Fibroblast of villous mesenchyme (primary cell): ENCODE measurements at places on chromosomes 5 and 9. TPM values are rescaled to one million over a fixed set of nuclear protein-coding genes. Genes with fewer than 3 reads are reported as not detected.
A peak's percentile ranks its signal among the peaks of the same experiment; 100 is the strongest.

Gene CSF1R
- total RNA-seq = under 0.01 TPM in 2 replicates

DNA sequence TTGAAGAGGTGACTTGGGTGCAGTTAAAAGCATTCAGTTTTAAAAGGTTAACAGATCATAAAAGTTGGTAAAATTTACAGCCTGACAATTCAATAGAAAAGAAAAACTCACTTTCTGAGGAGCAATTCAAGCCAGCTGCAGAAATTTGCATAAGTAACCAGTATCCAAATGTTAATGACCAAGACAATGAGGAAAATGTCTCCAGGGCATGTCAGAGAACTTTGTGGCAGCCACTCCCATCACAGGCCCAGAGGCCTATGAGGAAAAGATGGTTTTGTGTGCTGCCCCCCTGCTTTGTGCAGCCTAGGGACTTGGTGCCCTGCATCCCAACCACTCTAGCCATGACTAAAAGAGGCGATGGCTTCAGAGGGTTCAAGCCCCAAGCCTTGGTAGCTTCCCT is 1406.5 kb upstream of the ACO1 start:
- no peak for DNase-seq

DNA sequence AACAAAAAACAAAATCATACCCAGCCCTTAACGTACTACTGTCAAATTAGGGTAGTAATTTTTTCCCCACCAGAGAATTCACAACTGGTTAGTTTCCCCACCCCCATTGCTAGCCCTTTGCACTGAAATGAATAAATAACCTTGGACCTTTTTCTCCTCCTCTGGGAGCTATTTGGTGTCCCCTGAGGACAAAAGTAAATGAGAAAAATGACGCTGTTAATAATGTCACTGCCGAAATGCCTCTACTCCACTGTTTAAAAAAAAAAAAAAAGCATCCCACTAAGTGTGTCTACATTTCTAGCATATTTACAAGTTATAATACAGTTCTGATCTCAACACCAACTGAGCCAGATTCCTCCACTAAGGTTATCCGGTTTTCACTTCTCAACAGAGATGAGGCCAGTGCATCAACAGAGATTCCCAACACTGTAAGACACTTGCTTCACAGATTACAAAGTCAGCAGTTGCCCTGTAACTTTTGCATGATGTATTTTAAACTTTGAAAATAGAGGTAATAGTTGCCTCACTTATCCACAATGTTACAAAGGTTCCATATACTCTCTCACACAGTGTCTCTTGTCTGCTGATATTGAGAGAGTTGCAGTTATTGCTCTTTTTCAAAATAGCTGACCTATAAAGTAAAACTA is 5.1 kb upstream of the NFIB start:
- no peak for DNase-seq

DNA sequence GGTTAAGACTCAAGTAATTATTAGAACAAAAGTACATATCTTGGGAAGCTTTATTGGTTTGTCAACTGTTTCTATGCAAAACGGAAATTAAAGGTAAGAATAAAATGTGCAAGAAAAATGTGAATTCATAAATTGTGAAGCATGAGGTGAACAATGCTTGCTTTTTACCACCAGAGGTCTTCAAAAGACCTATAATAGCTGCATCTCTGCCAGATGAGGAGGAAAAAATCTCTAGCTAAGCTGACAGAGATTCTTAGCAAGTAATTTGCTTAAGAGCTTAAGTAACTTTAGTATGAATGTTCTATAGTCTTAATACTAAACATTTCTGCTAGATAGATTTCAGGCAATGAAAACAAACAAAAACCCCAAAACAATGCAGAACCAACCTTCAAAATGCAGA is 54.1 kb downstream of the MRPS30 start:
- DNase-seq = peak; percentile 4

Gene DIRAS2
- 0.97 and 1.3 TPM in 2 replicates for total RNA-seq

DNA sequence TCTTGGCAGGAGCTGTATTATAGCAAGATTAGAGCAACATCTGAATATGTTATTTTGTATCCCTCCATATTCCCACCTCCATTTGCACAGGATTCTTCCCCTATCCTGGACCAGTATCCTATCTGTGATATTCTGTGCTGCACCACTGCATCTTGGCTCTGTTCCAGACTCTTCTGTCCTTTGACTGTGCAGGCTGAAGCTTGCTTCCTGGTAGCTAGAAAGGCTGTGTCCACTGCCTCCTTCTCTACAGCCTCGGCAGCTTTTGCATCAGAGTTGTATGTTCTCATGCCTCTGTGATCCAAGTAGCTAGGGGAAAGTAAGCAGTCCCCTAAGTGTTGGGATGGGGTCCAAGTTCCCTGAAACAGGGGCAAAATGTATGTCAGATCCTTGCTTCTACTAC is 104.1 kb downstream of the GAS1 start:
- no peak for DNase-seq

Gene TTC23L
- under 0.01 TPM in 1 of 2 replicates, not detected in the other for total RNA-seq

GRCh38 chr5:95022967-95023695 is 261.8 kb downstream of the MCTP1 start:
- peak; percentile 12 for DNase-seq

DNA sequence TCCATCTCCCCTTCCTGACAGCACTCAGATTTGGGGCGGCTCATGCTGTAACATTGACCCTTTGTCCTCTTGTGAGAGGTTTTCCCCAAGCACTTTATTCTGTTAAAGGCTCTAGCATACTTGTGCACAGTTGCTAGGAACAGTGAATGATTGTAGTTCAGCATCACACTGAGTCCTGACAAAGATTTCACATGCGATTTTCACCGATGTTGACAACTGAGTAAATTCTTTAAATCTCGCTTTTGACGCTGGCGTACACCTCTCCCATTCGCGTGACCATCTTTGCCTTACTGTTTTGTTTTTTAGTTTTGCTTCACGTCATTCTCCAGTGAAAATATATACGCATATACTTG is 780 bp downstream of the CDC37L1 start:
- peak; percentile 32 for DNase-seq

- no peak for DNase-seq
Measured at GRCh38 chr9:4618700-4619099, 43.4 kb upstream of the PLPP6 start.

GRCh38 chr9:121694600-121694999 is 43.2 kb downstream of the DAB2IP start:
- DNase-seq = no peak

Gene FAM169A
- total RNA-seq = 1.3 and 3.9 TPM in 2 replicates

Gene KCNV2
- not detected in 2 replicates for total RNA-seq

DNA sequence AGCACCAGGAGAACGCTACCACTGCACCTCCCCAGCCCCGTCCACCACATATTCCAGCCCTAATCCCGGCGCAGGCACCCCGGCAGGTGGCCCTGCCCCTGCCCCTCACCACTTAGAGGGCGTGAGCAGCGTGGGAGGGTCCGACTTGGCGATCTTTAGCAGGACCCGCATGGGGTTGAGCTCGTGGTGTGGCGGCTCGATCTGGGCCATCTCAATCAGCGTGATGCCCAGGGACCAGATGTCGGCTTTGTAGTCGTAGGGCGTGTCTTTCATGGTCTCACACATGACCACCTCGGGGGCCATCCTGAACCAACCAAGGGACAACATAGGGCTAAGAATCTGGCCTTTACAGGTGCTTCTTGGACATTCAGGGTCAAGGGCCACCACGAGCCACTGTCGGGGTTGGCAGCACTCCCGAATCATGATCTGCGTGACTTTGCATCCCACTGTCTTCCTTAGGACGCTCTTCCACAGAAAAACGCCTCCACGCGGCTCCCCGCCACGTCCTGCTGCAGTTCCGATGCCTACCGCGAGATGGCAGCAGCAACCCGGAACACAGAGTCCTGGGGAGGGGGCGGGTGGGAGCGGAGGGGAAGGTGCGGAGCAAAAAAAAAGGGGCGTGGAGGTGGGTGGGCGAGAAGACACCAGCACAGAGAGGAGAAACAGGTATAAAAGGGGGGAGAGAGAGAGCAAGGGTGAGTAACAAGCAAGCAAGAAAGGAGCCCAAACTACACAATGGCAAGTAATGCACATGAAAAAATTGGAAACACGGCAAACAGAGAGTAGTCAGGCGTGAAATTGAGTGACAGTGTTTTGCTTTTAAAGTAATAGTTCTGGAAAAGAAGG is 81.3 kb downstream of the STK10 start:
- peak; percentile 25 for DNase-seq

GRCh38 chr9:98533132-98533531 is 175.6 kb downstream of the GABBR2 start:
- no peak for DNase-seq

DNA sequence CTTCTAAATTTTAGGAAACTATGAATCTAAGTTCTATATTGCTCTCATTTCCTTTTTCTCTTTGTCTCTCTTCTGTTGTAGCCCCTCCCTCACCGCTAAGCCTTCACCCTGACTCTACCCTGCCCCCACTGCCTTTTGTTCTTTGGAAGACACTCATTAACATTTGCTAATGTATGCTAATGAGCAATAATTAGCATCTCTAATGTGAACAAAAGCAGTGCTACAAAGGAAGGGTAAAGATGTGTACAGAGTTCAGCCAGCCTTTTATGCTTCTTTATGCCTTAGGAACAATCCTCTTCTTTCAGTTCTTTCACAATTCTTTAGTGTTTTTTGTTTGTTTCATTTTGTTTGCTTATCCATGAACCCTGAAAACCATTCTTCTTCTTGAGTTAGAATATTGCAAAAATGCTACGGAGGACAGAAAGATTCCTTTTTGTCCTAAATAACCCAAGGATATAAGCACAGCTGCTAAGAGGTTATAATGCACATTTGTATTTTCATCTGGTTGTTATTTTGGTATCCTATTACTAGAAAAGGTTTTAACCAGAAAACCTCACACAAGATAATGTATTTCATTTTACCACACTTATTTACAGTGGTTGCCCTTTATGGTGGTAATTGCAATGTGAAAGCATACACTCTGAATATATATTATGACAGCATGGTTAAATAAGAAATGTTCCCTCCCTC is 159.3 kb downstream of the TMC1 start:
- no peak for DNase-seq

Gene TAF1L
- total RNA-seq = under 0.01 TPM in 1 of 2 replicates, not detected in the other

Gene INSL4
- total RNA-seq = not detected in 2 replicates

Gene LRRC19
- not detected in 2 replicates for total RNA-seq

DNA sequence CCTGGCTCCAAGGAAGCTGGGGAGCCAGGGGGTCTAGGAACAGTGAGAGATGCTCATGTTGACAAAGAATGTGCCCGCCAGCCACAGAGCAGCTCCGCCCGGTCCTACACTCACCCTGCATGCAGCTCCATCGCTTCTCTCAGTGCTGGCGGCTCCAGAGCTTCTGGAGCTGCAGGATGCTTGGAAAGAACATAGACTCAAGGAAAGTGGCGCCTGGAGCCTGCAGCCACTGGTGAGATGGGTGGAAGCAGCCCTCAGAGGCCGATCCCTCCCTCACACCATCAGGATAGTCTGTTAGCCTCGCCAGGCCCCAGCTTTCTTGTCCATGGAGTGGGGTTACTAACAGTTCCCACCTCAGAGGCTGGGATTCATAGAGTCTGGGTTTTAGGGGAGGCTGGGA is 26.4 kb upstream of the SLC6A19 start:
- DNase-seq = no peak

Gene HTR1A
- total RNA-seq = not detected in 2 replicates

DNA sequence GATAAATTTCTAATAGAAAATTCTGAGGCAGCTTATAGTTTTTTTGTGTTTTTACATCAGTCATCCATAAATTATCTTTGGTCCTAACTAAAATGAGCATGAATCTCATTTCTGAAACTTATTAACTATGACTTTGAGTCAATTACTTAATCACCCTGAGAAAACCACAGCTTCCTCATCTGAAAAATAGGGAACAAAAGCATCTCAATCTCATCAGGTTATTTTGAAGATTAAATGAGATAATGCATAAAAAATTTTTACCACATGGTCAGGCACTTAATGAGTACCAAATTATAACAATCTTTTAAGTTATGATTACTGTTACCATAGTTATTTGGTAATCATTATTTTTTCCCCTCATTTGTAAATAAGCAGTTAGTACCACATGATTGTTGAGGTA is 279.1 kb downstream of the MAST4 start:
- DNase-seq = no peak

DNA sequence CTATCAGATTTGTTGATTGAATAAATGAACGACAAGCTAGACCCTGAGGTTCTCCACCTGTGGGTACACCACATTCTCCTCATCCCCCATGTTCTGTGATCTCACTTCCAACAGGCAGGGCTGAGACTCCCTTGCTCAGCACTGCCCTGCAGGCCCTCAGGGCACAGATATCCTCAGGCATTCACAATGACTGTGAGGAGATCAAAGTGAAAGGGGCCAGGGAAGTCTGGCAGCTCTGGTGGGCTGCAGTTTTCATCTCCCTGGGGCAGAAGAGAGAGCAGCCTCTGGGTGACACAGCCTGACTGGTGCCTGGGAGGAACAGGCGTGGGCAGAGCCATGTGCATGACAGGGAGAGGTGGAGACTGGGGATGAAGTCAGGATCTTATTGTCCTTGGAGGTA is 142.4 kb upstream of the C9orf72 start:
- DNase-seq = no peak

DNA sequence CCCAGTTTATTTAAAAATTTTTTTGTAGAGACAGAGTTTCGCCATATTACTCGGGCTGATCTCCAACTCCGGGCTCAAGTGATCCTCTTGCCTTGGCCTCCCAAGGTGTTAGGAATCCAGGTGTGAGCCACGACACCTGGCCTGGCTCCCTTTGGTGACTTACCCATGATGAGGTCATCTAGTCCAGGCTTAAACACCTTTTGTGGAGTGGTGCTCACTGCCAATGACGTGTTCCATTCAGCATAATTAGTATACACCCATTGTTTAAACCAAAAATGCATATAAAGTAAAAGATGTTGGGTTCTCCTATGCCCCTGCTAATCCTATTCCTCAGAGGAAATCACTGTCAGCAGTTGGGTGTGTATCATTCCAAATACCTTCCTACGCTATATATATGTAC is 91.0 kb downstream of the HSPA4 start:
- no peak for DNase-seq

Gene MAMDC4
- 1.6 and 3.0 TPM in 2 replicates for total RNA-seq

DNA sequence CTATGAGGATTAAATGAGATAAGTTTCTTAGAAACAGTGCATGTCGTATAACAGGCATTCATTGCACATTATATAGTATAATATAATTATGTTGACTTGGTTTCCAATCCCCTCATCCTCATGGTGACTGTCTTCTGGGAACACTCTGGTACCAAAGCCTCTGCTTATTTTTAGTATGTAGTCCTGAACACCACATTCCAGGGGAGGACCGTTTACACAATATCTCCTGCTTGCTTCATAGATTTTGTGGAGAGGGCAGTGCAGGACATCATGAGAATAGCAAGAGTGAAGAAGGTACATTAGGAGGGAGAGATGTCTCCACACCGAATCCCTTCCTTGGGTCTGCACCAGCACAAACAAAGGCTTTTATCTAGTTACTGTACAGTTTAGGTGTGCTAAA is 20.5 kb upstream of the BHMT start:
- DNase-seq = peak; percentile 28

DNA sequence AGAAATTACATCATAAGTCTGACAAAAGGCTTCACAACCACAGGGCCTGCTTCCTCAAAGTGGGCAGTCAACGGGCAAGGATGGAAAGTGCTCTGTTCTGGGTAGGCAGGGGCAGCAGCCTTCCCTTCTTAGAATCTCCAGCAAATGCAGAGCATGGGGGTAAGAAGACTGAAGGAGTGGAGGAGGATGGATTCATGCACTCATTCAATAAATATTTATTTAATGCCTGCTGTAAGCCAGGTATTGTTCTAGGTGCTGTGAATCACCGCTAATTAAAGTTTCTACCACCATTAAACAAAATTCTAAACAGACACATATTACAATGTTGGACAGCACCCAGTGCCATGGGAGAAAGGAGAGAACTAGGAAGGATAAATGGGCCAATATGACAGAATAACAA is 195.6 kb downstream of the ELAVL2 start:
- DNase-seq = no peak

Gene PCDHA4
- 0.32 and 0.43 TPM in 2 replicates for total RNA-seq

GRCh38 chr5:61673007-61673735 is 341.1 kb downstream of the ZSWIM6 start:
- peak; percentile 25 for DNase-seq

- DNase-seq = no peak
Measured at GRCh38 chr5:61084658-61085057, 77.6 kb downstream of the SMIM15 start.
